Activated CD4-positive, alpha-beta T cell treated with anti-CD3 and anti-CD28 coated beads, Interleukin-10, Interleukin-2, amounts not matched to agents 100 ng/mL and 50 ng/mL, durations not matched to agents 16 hours and 8 hours (primary cell): ENCODE measurements at places on chromosomes 1 and 21.

GRCh38 chr21:46639489-46640386 lies 4.3 kb downstream of the PRMT2 start:
- no peak for DNase-seq

DNA sequence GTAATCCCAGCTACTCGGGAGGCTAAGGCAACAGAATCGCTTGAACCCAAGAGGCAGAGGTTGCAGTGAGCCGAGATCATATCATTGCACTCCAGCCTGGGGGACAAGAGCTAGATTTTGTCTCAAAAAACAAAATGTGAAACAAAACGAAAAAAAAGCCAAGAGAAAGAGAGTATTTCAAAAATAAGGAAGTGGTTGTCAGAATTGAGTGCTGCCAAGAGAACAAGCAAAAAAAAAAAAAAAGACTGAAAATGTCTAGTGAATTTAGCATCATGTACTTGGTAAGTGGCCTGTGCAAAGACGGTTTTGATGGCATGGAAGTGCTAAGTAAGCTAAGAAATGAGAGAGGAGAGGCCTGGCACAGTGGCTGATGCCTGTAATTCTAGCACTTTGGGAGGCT lies 14.3 kb downstream of the KPNA6 start:
- DNase-seq, result no peak

DNA sequence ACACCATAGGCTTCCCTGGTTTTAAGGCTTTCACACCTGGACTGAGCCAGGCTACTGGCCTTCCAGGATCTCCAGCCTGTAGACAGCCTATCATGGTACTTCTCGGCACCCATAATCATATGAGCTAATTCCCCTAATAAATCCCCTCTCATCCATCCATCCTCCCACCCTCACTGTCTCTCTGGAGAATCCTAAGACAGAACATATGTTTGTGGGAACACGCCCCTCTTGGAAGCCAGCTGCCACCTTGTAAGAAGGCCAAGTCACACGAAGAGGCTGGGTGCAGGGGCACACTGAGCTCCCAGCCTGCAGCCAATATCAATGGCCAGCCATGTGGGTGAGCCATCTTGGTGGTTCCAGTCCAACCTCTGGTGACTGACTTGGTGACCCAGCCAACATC lies 7.4 kb downstream of the CLCC1 start:
- DNase-seq, result no peak

DNA sequence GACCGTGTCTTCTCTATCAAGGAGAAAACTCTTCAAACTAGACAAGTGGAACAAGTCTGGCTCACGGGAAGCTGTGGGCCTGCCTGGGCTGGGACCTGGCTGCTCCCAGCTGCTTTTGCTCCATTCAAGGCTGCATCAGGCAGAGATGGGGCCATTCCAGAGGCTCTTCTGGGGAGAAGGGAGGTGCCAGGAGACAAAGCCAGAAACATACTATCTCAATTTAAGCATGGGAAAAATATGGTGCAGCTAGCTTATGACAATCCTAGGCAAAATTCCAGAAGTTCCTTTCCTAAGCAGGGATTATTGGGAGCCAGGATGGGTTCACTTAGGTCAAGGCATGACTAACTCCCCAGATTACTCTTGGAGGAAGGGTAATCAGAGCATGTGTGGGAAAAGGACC lies 90.8 kb upstream of the SLC2A1 start:
- DNase-seq, result no peak

DNA sequence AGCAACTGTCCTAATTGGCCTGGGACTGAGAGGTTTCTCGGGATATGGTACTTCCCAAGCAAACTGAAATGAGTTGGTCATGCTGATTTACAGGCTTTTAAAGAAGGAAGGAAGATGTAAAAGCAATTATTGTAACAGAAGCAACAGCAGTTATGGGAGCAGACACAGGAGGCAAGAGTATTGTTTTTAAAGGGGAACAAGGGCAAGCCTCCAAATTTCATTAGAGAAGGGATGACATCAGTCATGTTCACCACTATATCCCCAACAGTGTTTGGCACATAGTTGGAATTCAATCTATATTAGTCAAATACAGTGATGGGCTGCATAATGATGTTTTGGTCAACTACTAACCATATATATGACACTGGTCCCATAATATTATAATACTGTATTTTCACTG lies 46.0 kb upstream of the JUN start:
- DNase-seq, result no peak

- peak; percentile 21 for DNase-seq
Measured at GRCh38 chr21:38349111-38349746, 92.4 kb downstream of the KCNJ15 start.

- DNase-seq, result no peak
Measured at GRCh38 chr1:170461291-170461747, 70.6 kb upstream of the GORAB start.

GRCh38 chr1:169517558-169518186 lies 31.9 kb upstream of the SLC19A2 start:
- no peak for DNase-seq

GRCh38 chr1:205787287-205787916 lies 12.1 kb upstream of the RAB29 start:
- DNase-seq, result no peak

DNA sequence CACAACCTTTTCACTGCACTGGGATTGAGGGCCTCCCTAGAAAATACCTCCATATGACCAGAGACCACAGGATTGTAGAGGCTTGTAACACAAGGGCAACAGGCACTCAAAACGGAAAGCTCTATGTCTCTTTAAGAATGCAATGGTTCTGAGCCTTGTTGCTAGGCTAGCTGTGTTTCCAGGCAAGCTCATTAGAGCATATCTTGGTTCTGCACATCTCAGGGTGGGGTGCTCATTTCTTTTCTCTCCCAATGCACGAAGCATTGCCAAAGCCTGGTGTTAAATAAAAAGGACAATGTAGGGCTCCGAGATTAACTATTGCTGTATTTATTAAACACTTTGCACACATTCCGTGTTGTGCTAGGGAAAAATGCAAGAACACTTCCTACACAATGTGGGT lies 315.9 kb downstream of the PRDM2 start:
- DNase-seq, result no peak

DNA sequence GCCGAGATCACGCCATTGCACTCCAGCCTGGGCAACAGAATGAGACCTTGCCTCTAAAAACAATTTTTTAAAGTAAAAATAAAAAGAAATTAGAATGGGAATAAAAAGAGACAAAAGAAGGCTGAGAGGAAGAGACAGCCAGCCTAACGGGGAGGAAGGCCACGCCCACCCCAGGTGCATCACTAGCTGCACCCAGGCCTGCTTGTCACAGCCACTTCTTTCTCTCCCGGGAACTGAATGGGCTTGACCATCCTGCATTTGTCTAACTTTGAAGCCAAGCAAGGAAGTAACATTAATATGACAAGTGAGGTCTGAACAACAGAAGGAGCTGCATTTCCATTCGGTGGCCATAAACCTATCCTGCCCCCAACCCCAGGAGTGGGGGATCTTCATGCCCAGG lies 20.8 kb upstream of the EFNA1 start:
- DNase-seq, result no peak

DNA sequence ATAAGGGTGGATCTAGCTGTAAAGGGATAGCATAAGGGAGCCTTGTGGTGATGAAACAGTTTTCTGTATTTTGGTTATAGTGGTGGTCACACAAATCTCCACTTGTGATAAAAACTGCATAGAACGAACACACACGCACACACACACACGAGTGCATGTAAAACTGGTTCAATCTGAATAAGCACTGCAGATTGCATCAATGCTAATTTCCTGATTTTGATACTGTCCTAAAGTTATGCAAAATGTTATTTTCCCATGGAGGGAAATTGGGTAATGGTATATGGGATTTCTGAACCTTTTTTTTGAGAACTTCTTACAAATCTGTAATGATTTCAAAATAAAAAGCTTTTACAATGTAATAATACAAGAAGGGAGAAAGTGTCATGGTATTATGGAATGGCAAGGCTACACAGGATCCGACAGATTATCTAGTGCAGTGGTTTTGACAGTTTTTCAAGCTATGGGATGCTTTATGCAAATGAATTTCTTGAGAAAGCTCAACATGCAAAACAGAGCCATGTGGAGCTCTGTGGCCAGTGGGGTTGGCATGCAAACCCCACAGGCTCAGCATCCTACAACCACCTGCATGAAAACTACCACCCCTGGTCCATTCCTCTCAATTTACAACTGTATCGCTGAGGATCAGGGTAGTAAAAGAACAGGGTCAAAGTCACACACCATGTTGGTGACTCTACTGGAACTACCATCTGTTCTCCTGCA lies 18.8 kb downstream of the SLC41A1 start:
- DNase-seq, result no peak

DNA sequence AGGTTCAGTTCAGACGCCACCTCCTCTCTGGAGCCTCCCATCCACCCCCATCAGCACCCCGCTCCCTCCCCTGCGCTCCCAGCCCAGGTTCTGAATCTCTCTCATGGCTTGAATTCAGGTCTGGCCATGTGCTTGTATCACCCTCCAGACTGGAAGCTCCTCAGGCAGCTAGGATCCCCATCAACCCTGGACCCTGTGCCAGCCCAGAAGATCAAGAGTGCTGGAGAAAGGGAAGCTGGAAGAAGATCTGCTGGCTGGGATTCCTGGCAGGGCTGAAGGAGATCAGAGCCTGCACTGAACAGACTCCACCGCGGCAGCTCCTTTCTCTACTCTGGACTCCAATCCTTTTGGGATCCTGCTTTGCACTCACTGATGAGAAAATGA lies 11.7 kb upstream of the TINAGL1 start:
- no peak for DNase-seq

GRCh38 chr1:82161700-82162141 lies 361.0 kb downstream of the ADGRL2 start:
- peak; percentile 6 for DNase-seq

- DNase-seq, result no peak
Measured at GRCh38 chr1:199931666-199932377, 95.7 kb upstream of the NR5A2 start.

DNA sequence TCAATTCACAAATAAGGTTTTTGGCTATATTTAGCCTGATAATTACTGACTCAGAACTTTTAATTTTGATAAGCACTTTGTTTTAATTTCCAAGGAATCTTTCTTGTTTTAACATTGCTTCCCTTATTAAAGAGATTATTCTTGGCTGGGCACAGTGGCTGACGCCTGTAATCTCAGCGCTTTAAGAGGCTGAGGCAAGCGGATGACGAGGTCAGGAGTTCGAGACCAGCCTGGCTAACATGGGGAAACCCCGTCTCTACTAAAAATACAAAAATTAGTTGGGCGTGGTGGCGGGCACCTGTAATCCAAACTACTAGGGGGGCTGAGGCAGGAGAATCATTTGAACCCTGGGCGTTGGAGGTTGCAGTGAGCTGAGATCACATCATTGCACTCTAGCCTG lies 13.8 kb downstream of the ALG14 start:
- DNase-seq, result no peak

DNA sequence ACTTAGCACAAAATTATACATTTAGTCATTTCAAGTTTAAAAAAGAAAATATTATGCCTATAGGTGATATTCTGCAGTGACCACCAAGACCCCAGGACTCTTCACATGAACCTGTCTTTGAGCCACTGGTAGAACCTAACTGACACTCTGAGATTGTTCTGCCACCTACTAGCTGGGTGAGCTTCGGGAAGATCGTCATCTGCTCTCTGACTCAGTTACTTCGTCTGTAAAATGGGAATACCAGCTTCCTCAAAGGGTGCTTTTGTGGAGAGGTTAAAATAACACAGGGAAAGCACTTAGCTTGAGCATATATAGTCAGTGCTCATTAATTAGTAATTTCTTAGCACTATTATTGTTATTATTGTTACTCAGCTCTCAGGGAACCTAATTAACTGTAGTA lies 228.5 kb upstream of the JUN start:
- no peak for DNase-seq

DNA sequence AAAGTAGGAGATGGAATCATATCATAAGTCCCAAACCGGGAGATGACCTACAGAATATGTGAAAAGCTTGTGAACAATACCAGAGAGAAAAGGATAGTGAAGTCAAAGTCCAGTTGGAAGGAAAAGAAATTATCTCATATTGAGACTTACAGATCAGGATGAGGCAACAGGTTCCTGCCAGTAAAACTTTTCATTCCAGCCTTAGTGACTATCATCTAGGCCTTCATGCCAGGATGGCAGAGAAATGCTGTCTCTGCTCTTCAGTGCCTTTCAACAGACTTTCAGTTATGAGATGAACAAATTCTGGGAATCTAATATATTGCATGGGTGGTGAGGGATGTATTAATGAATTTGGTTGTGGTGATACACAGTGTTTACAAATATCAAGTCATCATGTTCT lies 52.3 kb downstream of the NTMT2 start:
- DNase-seq, result no peak

GRCh38 chr1:223413216-223413615 lies 20.0 kb downstream of the CCDC185 start:
- DNase-seq, result no peak

- DNase-seq, result no peak
Measured at GRCh38 chr1:67120855-67121619, 13.7 kb downstream of the C1orf141 start.

DNA sequence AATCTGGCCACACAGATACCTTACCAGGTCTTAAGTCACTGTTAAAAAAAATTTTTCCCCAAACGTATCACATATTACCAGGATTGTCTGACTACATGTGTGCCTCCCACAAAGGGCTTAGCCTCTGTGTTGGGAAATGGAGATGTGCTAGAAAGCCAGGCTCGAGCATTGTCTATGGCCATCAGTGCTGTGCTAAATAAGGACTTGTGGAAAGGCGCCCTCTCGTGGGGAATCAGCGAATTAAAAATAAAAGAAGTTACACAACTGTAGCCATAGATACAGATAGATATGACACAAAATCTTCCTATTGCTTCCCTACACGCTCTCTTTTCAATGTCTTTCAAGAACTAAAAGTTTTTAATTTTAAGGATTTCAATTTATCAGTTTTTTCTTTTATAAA lies 47.5 kb upstream of the CRNN start:
- DNase-seq, result peak; percentile 73

DNA sequence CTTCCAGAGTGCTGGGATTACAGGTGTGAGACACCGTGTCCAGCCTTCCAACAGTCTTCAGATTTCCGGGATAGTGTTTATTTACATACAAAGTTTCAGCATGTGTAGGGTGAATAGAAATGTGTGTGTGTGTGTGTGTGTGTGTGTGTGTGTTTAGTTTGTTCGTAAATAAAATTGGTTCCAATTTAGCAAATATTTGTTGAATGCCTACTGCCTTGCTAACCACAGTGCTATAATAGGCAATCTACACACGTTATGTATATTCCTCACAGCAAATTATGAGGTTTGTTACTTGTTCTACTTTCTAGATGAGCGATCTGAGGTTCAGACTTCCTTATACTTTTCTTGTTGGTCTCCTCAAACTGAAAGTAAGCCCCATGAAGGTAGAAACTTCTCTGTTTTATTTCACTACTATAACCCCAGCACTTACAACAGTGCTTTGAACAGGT lies 32.8 kb upstream of the EPS15 start:
- DNase-seq, result peak; percentile 73

DNA sequence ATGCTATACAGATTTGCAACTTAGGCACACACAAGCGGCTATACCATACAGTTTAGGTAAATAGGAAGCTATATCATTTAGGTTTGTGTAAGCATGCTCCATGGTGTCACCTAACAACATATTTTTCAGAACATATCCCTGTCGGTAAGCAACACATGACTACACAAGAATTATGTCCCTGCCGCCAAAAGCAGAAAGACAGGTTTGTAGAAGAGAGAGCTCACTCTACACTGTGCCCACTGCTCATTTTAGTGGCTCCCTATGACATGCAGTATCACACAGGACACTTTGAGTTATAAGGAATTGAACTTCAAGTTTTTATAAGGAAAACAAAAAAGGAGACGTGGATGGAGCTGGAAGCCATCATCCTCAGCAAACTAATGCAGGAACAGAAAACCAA lies 132.5 kb upstream of the KAZN start:
- DNase-seq, result no peak

- no peak for DNase-seq
Measured at GRCh38 chr1:22250724-22251123, 107.8 kb upstream of the WNT4 start.

- DNase-seq, result no peak
Measured at GRCh38 chr21:44820851-44821250, 3.0 kb upstream of the SUMO3 start.
